ENCODE measurements at places on chromosomes 13 and 19. TPM values are rescaled to one million over a fixed set of nuclear protein-coding genes. Genes with fewer than 3 reads are reported as not detected.

The PSG7 gene
- total RNA-seq = not detected

GRCh38 chr19:55132453-55133129, 15.2 kb upstream of the PPP1R12C start:
- DNase-seq = no peak

The F10 gene
- not detected for total RNA-seq

DNA sequence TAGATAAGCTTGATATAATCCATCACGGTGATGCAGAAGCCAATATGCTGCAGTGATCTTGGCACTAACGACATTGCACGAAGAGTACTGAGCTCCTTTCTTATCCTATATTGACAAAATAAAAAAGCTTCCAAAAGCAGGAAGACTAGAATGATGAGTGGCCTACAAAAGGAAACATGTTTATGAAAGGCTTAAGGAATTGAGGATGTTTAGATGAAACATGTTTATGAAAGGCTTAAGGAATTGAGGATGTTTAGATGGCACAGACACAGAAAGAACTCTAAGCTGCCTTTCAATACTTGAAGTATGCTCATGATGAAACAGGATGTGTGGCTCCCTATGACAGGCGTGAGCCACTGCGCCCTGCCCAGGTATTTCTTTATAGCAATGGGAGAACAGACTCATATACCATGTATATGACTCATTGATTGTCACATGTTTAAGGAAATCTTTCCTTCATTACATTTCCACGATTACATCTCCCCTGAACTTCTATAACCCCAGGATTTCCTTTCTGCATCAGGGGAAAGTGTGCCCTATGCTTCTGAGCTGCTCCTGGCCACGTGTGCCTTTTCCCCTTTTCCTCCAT, 690.8 kb upstream of the ARGLU1 start:
- no peak for DNase-seq

The HSH2D gene
- total RNA-seq = not detected

GRCh38 chr19:47608074-47608918, 638 bp upstream of the BICRA start:
- peak; percentile 94 for DNase-seq

DNA sequence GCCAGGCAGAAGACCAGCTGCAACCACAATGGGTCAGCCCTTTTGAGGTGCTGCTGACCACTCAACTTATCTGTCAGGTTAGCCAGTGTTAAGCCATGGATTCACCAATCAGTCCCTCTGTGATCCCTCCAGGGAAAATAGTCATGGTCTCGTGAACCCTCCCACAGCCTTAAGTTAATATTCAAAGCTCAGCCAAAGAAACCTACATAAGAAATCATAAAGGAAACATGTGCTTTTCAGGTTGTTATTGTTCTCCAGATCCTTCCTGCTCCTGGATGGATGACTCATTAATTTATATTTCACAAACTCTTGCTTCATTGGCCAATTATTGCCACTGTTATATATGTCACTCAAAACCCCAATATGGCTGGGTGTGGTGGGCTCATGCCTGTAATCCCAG, 161.9 kb downstream of the B3GLCT start:
- DNase-seq = peak; percentile 4

- no peak for DNase-seq
Observed at GRCh38 chr13:19605161-19605955, 28.1 kb upstream of the MPHOSPH8 start.

The ZNF570 gene
- 4.5 TPM for total RNA-seq

DNA sequence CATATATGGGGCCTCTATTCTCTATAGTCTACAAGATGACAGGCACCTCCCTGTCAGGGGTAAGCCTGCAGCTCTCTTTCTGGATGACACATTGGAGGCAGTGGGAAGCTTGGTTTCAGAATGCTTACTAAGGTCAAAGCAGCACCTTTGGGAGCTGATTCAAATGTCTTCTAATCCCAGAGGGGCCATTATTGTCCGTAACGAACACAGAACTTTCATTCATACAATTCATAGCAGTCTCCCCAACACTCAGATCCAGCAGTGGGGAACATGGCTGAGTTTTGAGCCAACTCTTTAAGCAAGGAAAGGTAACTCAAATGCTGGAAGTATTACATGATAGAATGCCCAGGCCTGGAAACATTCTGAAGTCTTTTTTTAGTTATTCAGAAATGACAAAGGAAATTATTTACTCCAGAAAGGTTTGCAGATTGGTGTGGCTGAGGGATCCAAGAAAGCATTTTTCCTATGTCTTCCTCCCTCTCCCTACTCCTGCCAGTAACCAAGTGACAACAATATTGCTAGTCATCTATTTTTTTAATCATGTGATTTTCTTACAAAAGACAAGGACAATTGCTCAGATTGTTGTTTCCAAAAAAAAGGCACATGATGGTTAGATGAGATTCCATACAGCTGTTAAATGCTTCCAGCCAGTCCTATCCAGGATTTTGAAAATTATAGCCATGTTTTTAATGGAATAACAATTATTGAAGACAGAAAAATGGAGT, 118.7 kb downstream of the FOXO1 start:
- DNase-seq = no peak

GRCh38 chr13:39536274-39536673, 66.7 kb downstream of the LHFPL6 start:
- no peak for DNase-seq

DNA sequence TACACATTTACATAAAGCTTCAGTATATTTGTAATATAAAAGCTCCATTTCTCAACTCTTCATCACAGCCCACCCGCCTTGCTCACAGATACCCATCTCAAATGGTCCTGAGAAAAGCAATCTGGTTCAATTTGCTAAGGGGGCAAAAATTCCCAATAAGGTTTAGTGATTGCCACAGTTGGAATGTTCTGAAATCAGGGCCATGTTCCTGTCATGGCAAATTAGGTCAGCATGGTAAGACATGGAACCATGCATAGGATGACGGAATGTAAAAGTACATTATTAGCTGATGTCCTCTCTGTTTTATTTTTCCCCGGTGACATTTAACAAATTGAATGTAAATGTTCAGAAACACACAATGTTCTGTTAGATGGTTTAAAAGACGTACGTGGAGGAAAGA, 274.3 kb downstream of the MZT1 start:
- DNase-seq = no peak

DNA sequence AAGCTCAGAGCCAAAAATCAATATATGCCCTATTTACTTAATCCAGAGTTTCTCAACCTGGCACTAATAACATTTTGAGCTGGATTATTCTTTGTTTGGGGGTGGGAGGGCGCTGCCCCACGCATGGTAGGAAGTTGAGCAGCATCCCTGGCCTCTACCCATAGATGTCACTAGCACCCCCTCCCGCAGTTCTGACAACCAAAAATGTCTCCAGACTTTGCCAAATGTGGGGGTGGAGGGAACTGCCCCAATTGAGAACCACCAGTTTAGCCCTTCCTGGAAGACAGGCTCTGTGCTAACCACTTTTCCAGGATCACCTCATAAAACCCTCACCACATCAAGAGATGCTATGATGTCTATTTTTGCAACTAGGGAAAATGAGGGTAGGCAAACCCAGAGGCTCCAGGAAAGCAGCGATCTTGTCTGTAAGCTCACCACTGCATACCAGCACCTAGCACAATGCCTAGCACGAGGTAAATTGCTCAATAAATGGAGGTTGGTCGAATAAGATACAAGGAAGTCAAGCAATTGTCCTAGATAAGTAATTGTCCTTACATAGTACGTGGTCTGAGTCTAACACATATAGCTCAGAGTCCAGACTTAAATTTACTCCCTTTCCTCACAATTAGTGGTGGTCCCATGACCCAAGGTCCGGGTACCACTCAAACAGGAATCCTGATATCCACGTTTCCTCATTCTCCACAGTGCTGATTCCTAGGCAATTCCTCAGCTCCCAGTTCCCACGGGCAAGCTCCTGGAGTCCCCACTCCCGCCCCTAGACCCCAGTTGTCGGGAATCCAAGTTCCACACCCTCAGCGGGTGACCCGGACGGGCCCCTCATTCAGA, 892 bp downstream of the TRIR start:
- peak; percentile 30 for DNase-seq

Measured in Caki2 (cell line).